Calu3 (cell line): ENCODE measurements at places on chromosomes 2 and 18.

GRCh38 chr2:138059487-138060300, 95.4 kb downstream of the HNMT start:
- no peak for DNase-seq

DNA sequence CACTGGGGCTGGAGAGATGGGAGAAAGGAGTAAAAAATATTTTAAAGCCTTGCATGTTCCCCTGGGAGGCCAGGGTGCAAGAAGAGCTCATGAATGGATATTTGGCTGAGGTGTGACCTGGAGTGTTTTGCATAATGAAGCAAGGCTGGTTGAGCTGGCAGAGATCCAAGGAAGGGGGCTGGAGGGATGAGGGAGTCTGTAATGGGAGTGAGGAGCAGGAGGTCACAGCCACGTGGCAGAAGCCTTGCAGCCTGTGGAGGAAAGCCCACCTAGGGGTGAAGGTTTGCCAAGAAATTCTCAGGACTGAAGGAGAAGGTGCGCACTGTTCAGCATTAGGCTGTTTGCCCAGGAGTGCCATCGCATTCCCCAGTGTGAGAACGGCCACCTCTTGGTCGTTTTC, 40.3 kb upstream of the ATP8B1 start:
- DNase-seq = no peak

DNA sequence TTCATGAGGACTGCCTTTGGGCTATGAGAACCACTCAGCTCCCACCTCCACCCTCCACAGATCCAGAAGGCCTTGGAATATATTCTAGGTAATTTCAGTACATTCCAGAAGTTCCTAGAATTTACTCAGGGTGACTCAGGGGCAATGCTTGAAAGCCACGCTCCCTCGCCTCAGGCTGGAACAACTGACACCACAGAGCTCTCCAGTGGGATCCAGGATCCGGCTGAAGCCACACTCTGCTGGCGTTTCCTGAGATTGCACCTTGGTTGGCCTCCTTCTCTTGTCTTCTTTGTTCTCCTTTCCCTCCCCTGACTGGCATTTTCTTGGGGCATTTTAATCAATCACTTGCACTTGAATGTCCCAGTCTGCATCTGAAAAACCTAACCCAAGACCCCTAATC, 92.6 kb upstream of the KCNE4 start:
- DNase-seq = no peak

DNA sequence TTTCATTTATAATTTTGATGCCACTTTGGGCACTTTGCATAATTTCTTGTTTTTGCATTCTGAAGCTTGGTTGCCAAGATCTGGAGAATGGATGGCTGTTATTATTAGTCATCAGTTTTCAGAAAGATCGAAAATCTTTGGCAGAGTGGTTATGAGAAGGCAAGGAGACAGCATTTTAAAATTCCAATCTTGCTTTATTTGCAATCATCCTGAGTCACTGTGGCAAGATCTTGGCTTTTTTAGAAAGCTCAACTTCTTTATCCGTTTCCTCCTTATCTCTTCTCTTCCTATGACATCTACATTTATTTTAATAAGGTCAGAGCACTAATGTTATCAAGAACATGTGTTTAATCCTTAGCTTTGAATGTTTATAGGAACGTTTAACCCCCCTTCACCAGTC, 31.1 kb upstream of the EIF2AK3 start:
- DNase-seq = no peak

- DNase-seq = no peak
Measured at GRCh38 chr2:234256516-234256915, 206.0 kb downstream of the SPP2 start.

GRCh38 chr2:24907116-24907515, 12.9 kb downstream of the ADCY3 start:
- no peak for DNase-seq

DNA sequence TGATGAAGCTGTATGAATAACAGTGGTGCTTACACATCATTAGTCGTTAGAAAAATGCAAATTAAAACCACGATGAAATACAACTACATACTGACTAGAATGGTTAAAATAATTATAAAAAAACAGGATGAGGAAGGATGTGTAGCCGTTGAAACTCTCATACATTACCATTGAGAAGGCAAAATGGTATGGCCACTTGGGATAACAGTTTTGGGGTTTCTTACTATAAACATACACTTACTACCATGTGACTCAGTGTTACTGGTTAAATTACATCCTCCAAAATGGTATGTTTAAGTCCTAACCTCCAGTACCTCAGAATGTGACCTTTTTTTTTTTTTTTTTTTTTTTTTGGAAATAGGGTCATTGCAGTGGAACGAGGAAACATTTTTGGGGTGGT, 58.4 kb downstream of the UBE2E3 start:
- no peak for DNase-seq

DNA sequence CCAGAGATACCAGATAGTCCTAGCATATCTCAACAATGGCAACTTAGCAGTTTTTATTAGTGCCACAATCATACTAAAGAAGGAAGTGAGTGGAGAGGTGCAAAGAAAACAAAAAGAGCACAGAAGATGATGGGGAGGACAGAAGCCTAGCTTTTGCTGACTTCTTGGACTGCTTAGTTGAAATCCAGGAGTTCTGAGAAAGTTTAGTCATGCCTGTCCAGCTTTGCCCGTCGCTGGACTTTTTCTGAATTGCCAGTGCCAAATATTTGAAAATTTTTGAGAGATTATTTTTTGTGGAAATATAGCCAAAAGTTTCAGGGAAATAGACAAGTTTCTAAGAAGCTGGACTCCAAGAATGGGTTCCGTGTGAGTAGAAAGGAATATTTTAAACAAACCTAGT, 558.7 kb upstream of the TNP1 start:
- no peak for DNase-seq

DNA sequence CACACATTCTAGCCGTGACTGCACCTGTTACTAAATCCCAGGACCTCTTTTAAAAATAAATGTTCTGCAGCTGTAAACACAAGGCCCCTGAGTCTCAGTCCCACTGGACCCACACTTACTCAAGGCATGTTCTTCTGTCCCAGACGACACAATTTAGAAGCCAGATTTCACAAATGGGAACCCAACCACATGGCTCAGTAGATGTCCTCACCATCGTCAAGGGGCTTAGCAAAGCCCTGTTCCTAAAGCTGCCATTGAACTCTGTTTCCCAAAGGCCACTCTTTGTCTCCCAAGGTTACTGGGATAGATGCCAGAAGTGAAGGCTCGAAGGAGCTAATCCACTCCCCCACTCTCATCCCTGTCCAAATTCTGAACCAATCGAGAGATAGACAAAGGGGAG, 301.0 kb downstream of the GALR1 start:
- no peak for DNase-seq

DNA sequence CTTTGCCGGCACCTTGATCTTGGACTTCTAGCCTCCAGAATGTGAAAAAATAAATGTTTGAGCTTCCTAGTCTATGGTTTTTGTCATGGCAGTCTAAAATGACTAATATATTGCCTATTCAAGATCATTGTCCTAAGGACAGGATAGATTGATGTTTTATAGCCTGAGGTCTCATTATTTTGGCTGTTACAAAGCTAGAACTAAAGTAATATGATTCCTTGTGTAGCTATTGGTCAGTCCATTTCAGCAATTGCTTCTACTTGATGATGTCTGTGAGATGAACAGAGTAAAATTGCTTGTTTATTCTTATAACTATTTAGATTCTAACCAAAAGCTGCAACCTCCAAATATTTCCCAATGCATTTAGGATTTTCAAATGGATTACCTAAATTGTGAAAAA, 145.0 kb downstream of the HRH4 start:
- no peak for DNase-seq

DNA sequence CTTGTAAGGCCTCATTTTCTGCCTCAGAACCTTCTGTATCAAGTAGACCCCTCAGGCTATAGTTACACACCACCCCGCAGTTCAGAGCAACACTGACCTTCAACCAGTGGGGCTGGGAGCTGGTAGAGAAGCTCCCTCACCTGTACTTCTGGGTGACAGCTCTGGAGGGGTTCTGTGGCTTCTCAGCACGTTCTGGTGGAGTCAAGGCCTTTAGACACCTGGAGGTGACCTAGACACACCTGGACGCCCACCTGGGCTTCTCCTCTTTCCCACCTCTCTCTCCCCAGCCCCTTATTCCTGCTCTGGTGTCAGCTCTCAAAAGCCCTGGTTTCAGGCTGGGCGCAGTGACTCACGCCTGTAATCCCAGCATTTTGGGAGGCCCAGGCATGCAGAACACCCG, 7.3 kb upstream of the CIB4 start:
- no peak for DNase-seq

GRCh38 chr18:51397347-51397962, 200.0 kb upstream of the MEX3C start:
- DNase-seq = no peak

DNA sequence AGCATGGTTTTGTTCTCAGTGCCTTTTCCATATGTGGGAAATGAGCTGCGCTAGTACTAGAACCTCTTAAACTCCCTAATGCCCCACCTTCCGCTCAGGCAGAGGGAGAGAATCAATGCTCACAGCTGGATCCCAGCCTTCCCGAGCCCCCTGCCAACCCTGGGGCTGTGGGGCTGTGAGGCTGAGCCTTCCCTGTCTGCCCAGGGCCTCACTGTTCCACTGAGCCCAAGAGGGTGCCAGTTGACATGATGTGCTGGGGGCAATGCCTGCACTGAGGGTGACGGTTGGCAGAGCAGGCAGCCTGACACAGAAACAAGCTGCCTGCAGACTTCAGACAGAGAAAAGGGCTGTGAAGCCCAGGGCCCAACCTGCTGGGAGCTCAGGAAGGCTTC, 602.4 kb upstream of the RAB6C start:
- DNase-seq = no peak
